ENCODE measurements at places on chromosomes 6 and 20. TPM values are rescaled to one million over a fixed set of nuclear protein-coding genes. Genes with fewer than 3 reads are reported as not detected.

Gene CST5
- not detected for polyA plus RNA-seq

- DNase-seq = no peak
These were observed 459.9 kb upstream of the MARCKS start for GRCh38 chr6:113397236-113397635.

DNA sequence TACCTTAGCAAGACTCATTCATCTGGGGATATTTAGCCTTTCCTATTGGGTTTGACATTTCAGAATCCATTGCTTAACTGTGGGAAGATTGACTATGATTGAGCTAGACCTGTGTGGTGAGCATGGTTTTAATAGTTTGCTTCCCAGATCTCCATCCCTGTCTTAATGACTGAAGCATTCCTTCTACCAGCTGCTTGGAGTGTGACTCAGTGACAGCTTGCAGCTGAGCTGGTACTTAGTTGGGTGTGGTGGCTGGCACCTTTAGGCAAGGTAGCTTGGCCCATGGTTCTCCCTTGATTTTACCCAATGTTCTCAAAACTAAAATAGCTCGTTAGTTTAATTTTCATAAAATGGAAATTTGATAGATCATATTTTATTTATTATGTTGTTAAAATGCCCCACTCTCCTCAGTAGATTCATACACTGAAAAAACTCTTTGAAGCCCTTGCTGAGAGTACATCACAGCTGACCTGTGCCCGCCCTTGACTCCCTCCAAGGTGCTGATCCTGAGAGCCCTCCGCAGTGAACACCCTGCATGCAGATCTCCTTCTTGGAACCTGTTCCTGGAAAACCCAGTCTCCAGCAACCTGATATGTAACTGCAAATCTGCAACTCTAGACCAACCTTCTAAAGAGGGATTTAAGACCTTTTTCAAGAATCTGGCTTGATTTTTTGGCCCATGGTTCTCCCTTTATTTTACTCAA lies 19.1 kb downstream of the DOK5 start:
- no peak for DNase-seq

DNA sequence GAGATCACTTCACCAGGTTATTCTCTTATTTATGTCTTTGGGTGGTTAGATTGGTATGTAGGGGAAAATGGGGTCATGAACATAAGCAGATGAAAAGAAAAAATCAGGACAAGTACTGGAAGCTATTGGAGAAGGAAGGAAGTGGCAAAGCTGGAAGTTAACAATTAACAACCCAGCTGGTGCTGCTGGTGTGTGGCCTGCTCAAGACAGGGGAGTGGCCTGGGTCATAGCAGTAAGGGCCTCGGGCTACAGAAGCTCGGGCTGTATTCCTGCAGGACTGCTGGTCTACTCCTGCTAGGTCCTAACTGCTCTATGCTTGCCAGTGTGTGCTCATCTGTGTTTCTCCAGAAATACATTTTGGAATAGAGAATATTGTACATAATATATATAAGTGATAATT lies 19.6 kb downstream of the MYLIP start:
- DNase-seq = no peak

DNA sequence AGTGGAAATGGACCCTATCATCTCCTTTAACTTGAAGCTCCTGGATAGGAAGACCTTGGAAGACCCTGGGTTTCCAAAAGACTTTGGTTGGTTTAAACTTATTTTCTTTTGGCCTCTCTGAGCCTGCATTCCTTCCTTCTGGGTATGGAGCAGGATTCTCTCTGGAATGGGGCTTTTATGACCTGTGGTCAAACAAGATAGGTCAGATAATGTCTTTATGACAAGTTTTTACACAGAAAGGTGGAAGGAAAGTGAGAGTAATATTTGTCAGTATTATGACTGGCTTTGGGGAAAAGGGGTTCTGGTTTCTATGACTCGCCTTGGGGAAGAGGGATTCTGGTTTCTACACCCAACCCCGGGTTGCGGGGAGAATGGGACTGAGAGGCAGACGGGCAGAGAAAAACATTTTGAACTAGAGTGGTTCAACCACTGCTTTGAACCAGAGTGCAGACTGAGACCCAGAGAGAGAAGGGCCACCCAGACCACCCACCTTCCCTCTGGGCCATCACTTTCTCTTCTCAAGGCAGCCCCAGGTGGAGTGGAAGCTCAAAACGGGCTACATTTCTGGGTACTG lies 37.6 kb upstream of the KCNK5 start:
- DNase-seq = no peak

DNA sequence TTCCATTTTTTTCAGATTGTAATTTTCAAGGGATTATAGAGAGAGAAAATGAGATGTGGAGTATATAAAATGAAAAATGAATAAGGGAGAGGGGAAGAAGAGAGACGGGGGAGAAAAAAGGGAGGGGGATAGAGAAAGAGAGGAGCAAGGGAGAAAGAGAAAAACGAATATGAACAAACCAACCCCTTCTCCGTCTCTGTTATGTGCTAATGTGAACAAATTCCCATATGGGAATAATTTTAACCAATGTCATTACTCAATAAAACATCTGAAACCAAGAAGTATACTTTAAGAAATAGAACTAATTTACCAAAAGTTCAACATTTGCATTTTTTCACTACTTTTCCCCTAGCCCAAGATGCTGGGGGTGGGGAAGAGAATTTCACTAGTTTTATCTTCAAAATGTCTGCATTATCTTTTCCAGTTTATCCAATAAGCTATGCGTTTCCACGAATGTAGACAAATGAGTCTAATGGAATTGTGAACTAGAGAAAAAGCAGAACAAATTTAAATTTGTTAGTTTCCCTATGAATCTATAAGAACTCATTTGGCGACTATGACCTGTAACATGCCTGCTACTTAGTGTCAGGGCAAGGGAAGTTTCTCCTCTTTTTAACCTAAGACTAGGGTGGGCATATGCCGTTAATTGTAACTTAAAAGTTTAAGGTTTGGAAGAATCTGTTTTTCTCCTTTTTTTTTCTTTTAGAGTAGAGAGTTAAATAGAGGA lies 286.3 kb downstream of the BTBD9 start:
- no peak for DNase-seq

DNA sequence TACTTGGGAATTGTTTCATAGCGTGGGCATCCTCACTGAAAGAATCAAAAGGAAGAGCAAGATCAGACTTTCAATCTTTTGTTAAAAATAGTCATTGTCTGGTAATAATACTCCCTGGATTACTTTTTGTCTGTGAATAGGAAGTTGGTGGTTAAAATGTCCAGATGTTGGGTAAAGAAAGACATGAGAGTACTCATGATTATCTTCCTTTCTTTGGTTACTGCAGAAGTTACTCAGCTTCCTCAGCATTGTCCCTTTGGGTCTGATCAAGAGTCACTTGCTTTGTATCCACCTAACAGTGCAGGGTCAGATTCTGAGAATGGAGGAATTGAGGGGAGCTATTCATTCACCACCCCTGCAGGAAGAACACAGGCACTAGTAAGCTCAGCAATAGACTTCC lies 54.6 kb downstream of the RIN2 start:
- no peak for DNase-seq

Gene THEMIS
- 0.14 TPM for polyA plus RNA-seq

Gene PTK7
- polyA plus RNA-seq = 61.9 TPM

- no peak for DNase-seq
These were observed 4.1 kb upstream of the SPATA2 start for GRCh38 chr20:49919461-49919860.

DNA sequence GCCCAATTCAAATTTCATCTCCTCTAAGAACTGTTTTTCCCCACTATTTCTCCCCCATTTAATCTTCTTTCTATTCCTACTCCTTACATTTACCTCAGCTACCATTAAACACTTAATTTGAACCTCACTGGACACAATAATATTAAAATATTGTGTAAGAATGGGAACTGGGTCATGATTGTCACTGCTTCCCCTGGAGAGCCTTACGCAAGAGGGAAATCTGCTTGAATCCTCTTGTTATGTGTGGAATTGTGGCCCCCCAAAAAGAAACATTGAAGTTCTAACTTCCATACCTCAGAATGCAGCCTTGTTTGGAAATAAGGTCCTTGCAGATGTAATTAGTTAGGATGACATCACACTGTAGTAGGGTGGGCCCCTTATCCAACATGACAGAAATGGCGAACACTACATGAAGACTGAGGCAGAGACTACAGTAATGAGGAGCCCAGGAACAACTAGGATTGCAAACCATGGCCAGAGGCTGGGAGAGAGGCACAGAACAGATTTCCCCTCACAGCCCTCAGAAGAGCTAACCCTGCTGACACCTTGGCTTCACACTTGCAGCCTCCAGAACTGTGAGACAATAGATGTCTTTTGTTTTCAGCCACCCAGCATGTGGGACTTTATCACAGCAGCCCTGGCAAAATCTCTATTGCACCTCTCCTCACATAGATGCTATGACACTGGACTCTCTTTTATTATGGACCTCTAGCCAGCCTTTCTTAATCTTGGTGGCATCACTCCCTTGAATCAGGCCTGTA lies 29.9 kb downstream of the HIVEP2 start:
- DNase-seq = no peak

DNA sequence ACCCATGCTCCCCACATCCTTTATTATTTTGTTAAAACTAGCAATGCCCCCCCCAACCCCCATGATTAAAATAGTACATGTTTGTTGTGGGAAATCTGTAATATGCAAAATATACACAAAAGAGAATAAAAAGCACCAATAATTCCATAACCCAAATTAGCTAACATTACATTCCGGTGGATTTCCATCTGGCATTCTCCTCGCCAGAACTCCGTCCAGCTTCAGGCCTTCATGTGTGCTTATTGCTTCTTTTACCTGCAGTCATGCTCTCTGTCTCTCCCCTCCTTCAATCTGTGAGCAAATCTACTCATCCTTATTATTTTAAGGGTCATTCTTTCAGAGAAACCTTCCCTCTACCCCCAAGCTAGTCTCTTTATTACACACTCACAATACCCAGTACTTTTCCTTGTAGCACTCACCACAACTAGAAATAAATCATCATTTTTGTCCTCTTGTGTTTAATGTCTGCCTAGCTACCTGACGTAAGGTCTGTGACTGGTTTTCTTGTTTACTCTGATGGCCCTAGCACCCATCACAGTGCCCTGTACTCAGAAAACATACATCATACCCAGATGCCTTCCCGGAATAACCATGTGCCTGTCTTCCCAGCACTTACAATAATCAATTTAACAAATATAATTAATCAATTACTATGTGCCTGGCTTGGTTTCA lies 25.6 kb upstream of the IER3 start:
- no peak for DNase-seq

- DNase-seq = no peak
These were observed 507.5 kb upstream of the SULF2 start for GRCh38 chr20:48292806-48293205.

Gene HNF4A
- 0.21 TPM for polyA plus RNA-seq

Gene OOEP
- not detected for polyA plus RNA-seq

DNA sequence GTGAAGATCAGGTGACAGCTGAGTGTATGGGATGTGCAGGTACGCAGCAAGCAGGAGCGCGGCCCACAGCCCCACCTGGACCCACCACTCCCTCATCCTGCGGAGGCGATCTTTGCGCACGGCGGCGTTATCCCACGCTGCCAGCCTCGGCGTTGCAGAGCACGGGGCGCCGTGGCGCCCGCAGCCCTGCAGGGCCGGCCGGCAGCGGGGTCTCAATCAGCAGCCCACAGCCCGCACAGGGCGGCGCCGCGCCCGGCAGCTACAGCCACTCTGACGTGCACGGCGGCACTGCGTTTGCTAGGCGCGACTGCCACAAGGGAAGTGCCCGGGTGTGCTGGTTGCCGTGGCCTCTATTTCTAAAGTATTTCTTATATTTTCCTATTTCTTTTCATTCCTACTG lies 46.9 kb downstream of the LAMA2 start:
- no peak for DNase-seq

Gene SEC23B
- polyA plus RNA-seq = 52.4 TPM

DNA sequence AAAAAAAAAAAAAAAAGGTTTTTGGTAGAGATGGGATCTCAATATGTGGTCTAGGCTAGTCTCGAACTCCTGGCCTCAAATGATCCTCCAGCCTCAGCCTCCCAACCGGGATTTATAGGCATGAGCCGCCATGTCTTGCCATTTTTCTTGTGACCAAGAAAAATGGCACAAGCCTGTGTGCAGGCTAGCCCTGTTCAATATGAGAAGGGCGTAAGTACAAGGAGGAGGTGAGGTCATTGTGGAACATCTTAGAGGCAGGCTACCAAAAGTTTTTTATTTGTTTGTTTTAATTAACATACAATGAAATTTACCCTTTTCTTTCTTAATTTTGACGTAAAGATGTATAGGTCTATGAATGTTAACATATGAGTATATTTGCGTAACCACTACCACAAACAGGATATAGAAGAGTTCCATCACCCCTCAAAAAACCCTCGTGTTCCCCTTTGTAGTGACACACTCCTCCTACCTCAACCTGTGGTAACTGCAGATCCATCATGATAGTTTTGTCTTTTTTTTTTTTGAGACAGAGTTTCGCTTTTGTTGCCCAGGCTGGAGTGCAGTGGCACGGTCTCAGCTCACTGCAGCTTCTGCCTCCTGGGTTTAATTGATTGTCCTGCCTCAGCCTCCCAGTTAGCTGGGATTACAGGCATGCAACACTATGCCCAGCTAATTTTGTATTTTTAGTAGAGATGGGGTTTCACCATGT lies 28.3 kb upstream of the KIF3B start:
- DNase-seq = no peak

Gene MACROD2
- 16.2 TPM for polyA plus RNA-seq

Gene PKIB
- polyA plus RNA-seq = 11.0 TPM

DNA sequence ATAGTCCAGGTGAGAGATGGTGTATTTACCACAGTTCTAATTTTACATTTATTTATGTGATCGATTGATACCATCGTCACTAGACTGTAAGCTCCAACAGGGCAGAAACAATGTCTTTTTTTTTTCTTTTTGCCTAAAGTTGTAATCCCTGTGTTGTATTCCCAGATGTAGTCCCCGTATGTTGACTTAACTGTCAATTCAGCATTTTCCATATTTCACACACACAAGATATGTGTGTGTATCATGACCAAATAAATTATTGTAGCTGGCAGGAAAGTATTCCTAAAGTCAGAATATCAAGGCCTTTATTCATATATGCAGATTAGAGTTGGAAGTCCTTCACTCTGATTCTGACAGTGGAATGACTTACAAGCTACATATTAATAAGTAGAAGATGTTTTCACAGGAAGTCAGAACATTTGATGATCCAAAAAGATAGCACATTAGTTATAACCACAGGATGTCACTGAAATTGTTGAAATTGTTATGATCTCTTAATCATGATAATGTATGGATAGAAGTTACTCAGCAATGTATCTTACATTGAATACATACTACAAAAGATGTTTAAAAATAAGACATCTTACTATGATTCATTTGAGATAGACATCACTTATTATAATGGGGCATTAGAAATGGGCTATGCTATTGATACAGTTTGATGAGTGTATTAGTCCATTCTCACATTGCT lies 10.6 kb downstream of the RNF182 start:
- DNase-seq = no peak

- no peak for DNase-seq
These were observed 1.4 kb downstream of the C6orf132 start for GRCh38 chr6:42140756-42141602.

- no peak for DNase-seq
These were observed 115.9 kb upstream of the FRMD1 start for GRCh38 chr6:168194732-168195567.

Gene ABHD16B
- polyA plus RNA-seq = not detected

- DNase-seq = peak; percentile 69
These were observed 50.5 kb upstream of the ASIP start for GRCh38 chr20:34190679-34191090.
